Upper lobe of right lung (tissue), 1 donor: ENCODE measurements at places on chromosomes 5 and 9. TPM values are rescaled to one million over a fixed set of nuclear protein-coding genes. Genes with fewer than 3 reads are reported as not detected.

The NRARP gene
- total RNA-seq, result 21.5 TPM

The DPM2 gene
- total RNA-seq, result 37.1 TPM

- no peak within 1 kb of the TSS for H3K27ac ChIP-seq
- peaks cover 11% of the 10 kb centered on the region for H3K4me1 ChIP-seq
- H3K4me3 ChIP-seq, result peak within 1 kb of the TSS; percentile 44
- H3K27me3 ChIP-seq, result peaks cover 87% of the 10 kb centered on the region
These were observed at the start of gene ELAVL2 for GRCh38 chr9:23826120-23826629. TSS of gene ELAVL2 (minus strand) at chr9:23826240. CDS start at chr9:23762234, 64,006 bp downstream.

DNA sequence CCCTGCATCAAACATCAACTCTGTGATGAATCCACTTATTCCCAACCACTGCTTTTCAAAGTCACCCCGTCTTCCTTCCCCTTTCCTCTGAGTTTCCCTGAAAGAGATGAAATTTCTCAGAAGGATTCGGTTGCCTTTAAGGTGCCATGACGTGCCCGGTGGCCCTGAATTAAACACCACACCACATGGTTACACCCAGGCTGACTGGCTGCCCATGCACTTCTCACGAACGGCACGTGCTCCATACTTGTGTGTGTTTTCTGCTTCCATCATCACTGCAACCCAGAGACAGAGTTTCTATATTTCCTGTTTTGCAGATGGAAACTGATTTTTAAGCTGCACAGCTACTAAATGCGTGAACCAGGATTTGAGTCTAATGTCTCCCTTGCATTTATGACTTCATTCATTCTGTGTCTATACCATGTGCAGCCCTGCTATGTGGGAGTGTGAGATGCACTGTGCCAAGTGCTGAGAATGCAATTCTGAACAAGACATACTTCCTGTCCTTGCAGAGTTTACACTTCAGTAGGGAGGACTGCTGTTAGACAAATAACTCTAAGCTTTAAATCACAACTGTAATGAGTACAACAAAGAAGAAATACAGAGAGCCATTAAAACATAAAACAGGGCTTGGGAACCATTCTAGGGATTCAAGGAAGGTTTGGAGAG lies 162.9 kb downstream of the NXNL2 start:
- no peak overlapping the region for H3K4me3 ChIP-seq
- no peak overlapping the region for H3K27ac ChIP-seq
- H3K36me3 ChIP-seq, result no peaks in the 10 kb centered on the region
- no peaks in the 10 kb centered on the region for H3K4me1 ChIP-seq
- no peaks in the 10 kb centered on the region for H3K27me3 ChIP-seq

GRCh38 chr5:22779499-22779898 lies 73.6 kb downstream of the CDH12 start:
- H3K4me3 ChIP-seq, result no peak overlapping the region
- no peaks in the 10 kb centered on the region for H3K4me1 ChIP-seq
- DNase-seq, result no peak
- no peaks in the 10 kb centered on the region for H3K27me3 ChIP-seq

DNA sequence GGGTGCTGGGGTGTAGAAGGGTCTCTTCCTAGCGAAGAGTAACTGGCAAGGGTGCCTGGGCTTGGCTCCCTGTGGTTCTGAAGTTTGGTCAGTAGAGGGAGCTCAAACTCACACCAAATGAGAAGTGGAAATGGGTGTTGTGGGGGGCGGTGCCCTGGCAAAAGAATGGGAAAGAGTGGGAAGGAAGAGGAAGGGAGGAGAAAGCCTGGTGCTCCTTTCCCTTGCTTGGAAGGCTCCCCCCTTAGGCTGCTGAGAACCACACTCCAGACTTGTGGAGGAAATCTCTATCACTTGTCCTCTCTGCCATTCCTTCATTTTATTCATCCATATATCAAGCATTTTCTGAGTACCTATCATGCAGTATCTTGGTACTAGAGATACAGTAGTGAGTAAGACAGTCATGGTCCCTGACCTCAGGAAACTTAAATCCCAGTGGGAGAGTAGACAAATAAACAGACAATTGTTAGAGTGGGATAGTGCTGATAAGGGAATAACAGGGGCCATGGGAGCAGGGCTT lies 13.0 kb downstream of the SLC4A9 start:
- no peaks in the 10 kb centered on the region for H3K36me3 ChIP-seq
- peaks cover 18% of the 10 kb centered on the region for H3K4me1 ChIP-seq
- H3K4me3 ChIP-seq, result no peak overlapping the region
- no peaks in the 10 kb centered on the region for H3K27me3 ChIP-seq
